Right ventricle myocardium superior (tissue), 1 donor: ENCODE measurements at places on chromosomes 16 and 17.

GRCh38 chr17:76078860-76079534 lies at the start of gene ZACN:
ZACN (plus strand) TSS chr17:76079182; CDS start chr17:76079265, 83 bp downstream.
- no peak for DNase-seq

DNA sequence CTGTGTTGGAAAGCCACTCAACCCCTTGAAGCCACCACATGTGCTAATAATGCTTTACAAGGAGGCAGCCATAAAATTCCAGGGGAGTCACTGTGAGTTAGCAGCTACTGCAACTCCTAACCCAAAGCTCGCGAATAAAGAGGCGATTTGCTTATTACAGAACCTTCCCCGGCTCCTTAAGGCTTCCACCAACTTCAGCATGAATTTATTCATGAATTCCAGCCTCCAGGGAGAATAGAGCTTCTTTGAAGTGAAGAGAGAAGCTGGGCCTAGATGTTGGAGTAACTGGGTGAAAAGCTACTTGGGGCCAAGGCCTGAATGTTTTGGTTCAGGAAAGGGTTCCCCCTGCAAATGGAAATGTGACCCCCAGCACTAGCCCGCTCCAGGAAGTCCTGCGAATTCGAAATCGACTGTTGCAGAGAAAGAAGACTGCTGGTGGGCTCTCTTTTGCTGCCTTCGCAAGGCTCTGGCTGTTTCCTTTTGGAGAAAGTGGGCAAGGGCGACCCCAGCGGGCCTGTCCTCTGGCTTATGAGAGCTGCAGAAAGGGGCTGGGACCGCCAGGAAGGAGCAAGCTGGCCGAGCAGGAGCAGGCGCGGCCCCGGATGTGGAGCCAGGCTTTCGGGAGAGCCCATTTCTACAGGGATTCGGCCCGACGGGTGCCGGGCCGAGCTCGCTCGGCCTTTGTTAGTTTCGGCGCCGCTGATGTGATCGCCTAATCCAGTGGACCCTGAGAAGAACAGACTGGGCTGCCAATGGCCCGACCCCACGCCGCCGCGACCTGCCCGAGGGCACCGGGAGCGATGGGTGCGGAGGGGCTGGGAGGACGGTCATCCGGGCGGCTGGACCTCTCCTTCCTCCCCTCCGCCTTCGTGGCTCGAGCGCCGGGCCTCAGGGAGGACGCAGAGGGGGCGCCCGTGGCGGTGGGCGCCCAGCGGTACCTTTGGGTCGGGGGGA lies 7.6 kb downstream of the CBX8 start:
- DNase-seq = peak; percentile 28

GRCh38 chr16:11503566-11503965 lies 83.2 kb downstream of the LITAF start:
- DNase-seq = no peak

DNA sequence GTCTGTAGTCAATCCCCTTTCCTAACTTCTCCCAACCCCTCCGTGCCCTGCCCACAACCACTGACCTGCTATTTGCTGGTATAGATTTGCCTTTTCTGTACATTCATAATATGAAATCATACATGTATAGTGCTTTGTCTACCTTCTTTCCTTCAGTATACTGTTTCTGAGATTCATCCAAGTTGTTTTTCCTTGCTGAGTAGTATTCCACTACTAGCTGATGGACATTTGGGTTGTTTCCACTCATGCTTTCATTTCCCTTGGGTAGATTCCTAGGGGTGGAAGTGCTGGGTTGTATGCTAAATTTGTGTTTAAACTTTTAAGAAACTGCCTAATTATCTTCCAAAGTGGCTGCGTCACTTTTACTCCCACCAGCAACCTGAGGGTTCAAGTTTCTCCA lies 27.7 kb downstream of the CSNK2A2 start:
- no peak for DNase-seq

- no peak for DNase-seq
Observed at GRCh38 chr17:41060052-41060604, at the start of gene KRTAP2-3. KRTAP2-3 (minus strand) TSS chr17:41060114; CDS start chr17:41060050, 64 bp downstream.

GRCh38 chr17:82205720-82206508 lies 6.7 kb downstream of the CCDC57 start:
- DNase-seq = peak; percentile 92

DNA sequence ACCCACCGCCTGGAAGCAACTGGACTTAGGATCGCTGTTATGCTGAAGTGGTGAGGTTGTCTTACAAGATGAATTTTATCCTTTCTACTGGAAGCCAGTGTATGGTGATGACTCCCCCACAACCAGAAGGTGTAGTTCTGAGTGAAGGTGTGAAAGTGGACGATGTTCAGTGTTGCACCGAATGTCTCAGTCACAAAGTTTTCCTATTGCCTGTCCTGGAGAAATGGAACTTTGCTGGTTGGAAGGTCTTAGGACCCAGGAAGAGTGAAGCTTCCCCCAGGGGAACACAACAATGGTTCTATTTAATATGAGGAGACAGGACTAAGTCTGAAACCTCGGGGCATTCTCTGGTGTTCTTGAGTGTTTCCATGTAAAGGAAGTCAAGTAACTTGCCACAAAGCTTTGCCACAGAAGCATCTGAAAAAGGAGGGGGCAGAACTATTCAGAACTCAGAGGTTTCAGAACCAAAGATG lies 44.2 kb downstream of the USP22 start:
- no peak for DNase-seq

- DNase-seq = no peak
Observed at GRCh38 chr16:2034696-2035430, 8.2 kb downstream of the NHERF2 start.

DNA sequence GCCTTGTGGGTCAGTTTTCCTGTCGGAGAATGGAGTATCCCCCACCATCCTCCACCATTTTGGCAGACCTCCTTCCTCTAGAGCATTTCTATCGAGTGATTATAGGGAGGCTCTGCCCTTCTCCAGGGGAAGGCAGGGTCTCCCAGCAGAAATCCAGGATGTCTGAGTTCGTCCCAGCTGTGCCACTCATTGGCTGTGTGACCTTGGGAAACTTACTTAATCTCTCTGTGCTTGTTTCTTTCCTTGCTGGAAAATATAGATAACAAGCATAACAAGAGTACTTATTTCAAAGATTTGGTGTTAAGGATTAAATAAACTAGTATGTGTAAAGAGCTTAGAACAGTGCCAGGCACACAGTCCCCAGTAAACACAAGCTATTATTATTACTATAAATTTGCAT lies 14.8 kb downstream of the ATP2A3 start:
- DNase-seq = no peak

GRCh38 chr16:518858-519257 lies 8.7 kb upstream of the CAPN15 start:
- no peak for DNase-seq

- DNase-seq = peak; percentile 76
Observed at GRCh38 chr17:30104575-30105339, 11.9 kb upstream of the NSRP1 start.

DNA sequence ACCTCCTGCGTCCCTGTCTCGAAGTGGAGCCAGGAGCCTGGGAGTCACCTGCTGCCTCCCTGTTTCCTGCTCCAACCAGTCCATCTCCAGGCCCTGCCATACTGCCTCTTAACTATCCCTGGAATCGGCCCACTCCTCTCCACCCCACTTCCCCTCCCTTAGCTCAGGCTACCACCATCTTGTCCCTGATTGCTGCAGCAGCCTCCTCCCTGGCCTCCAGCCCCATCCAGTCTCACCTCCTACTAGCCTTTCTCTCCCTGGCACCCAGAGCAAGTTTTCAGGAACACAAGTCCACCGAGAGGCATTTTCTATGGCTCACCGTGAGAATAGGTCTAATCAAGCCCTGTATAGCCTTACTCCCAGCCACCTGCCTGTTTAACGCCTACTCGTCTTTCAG lies 865 bp upstream of the CAMKK1 start:
- DNase-seq = no peak

GRCh38 chr17:82900741-82901140 lies 60.9 kb upstream of the ZNF750 start:
- peak; percentile 13 for DNase-seq

GRCh38 chr17:64533784-64534183 lies 27.0 kb downstream of the CEP95 start:
- DNase-seq = no peak

GRCh38 chr16:65125322-65125721 lies 3.5 kb upstream of the CDH11 start:
- DNase-seq = no peak

- no peak for DNase-seq
Observed at GRCh38 chr16:62764572-62764971, 728.3 kb upstream of the CDH8 start.

DNA sequence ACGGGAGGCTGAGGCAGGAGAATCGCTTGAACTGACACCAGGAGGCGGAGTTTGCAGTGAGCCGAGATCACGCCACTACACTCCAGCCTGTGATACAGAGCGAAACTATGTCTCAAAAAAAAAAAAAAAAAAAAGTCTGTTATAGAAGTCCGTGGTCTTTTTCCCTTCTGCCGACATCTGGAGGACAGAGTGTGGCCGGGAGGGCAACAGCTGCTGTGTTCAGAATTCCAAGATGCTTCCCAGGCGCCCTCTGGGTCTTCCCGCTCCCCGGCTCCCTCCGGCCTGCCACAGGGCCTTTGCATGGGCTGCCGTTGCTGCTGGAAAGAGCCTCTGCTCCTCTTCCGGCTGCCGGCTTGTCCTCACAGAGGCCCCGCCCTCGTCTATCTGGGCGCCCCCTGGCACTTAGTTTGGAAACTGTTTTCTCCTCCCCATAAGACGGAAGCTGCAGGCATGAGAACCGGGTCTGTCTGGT lies 2.4 kb upstream of the CACNA1H start:
- DNase-seq = no peak

- DNase-seq = no peak
Observed at GRCh38 chr17:75531721-75532072, 6.2 kb downstream of the LLGL2 start.

DNA sequence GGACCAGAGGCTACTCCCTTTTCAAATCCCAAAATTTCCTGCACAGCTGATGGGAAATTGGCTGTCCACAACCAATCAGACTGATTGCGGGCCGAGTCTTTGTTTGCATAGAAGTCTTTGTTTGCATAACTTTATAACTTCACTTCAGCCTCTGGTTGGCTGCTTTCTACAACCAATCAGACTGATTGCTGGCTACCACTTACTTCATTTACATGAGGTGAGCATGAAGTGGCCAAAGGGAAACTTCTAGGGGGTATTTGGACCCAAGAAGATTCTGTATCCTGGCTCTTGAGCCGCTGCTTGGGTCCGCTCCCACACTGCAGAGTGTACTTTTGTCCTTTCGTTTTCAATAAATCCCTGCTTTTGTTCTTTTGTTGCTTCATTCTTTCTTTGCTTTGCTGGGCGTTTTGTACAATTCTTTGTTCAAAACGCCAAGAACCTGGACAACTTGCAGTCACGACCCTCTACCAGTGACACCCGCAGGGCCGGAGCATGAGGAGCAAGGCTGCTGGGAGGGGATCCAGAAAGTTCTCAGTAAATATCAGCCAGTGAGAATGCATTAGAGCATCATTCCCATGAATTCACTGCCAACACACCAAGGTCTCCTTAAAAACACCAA lies 67.5 kb downstream of the IQCK start:
- no peak for DNase-seq

- peak; percentile 3 for DNase-seq
Observed at GRCh38 chr16:30137897-30138296, 14.9 kb upstream of the MAPK3 start.

- DNase-seq = no peak
Observed at GRCh38 chr16:17556276-17557052, 85.7 kb upstream of the XYLT1 start.

DNA sequence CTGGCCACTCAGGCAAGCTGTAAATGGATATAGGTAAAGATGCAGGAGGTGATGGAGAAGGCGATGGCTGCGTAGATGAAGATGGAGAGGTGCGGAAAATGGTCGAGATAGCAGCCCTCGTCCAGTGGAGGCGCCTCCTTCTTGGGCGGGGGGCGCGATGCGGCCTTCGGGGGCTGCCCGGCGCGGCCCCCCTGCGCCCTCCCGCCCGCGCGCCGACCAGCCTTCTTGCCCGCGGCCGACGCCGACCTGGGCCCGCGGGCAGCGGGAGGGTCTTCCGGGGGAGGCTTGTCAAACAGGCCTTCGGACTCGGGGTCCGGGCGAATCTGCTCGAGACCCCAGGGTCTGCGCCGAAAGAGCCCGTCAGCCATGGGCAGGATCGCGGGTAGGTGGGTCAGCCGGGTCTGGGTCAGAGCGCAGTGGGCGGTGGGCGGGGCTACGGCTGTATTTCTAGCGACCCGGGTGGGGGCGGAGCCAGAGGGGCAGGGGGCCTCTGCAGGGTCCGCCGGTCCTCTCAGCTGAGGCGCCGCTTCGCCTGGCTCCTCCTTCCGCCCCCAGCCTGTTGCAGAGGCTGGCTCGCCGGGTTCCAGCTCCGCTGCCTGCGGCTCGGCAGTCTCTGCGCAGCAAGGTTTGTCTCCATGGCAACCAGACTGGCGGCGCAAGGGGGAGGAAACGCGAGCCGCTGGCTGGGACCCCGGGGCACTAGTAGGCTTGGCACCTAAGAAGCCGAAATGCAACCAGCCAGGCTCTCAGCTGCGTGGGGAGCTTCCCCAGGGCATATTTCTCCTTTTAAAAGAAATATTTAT lies 14.4 kb downstream of the MIS12 start:
- DNase-seq = peak; percentile 77

DNA sequence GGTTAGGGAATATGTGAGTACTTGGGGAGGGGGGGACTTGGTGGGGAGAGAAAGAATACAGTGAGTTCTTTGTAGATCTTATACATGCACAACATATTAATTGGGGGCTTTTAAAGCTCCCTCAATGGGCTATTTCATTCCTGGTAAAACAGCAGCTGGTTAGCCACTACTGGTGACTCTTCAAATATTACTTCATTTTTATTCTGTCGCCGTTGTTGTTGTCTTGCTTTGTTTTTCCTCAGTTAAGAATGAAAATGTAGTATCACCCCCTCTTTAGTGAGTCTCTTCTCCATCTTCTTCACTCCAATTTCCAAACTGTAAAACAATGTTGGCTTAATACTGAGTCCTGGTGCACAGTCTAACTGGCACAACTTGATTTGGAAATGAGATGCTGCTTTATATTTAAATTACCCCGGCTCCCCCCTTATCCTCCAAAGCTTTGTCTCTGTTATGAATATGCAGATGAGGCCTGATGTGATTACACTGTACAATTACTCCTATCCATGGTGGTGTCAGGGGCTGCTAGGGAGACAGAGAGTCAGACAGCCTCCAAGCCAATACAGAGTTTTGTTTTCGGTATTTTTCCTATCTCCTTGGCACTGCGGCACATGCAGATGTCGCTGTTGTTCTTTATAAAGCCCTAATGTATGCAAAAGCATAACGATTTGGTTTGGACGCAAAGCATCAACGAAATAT lies 256.9 kb upstream of the PMFBP1 start:
- DNase-seq = no peak
